Calu3 (cell line): ENCODE measurements at places on chromosomes 12 and 14. TPM values are rescaled to one million over a fixed set of nuclear protein-coding genes. Genes with fewer than 3 reads are reported as not detected.

GRCh38 chr12:122026706-122027333, 5.1 kb downstream of the BCL7A start:
- peaks cover 39% of the 10 kb centered on the region for H3K4me1 ChIP-seq
- H3K4me3 ChIP-seq: no peak overlapping the region
- H3K27me3 ChIP-seq: no peaks in the 10 kb centered on the region
- H3K36me3 ChIP-seq: peaks cover 30% of the 10 kb centered on the region

- H3K27ac ChIP-seq: peak overlapping the region; percentile 96
- H3K27me3 ChIP-seq: no peaks in the 10 kb centered on the region
- H3K4me3 ChIP-seq: peak overlapping the region; percentile 78
- H3K4me1 ChIP-seq: peaks cover 36% of the 10 kb centered on the region
Observed at GRCh38 chr12:29220632-29221336, 71.7 kb downstream of the FAR2 start.

GRCh38 chr14:51446771-51447170, 204.9 kb upstream of the FRMD6 start:
- H3K4me3 ChIP-seq: no peak overlapping the region
- no peaks in the 10 kb centered on the region for H3K36me3 ChIP-seq
- DNase-seq: no peak
- H3K27ac ChIP-seq: no peak overlapping the region
- H3K27me3 ChIP-seq: no peaks in the 10 kb centered on the region
- peaks cover 27% of the 10 kb centered on the region for H3K4me1 ChIP-seq

DNA sequence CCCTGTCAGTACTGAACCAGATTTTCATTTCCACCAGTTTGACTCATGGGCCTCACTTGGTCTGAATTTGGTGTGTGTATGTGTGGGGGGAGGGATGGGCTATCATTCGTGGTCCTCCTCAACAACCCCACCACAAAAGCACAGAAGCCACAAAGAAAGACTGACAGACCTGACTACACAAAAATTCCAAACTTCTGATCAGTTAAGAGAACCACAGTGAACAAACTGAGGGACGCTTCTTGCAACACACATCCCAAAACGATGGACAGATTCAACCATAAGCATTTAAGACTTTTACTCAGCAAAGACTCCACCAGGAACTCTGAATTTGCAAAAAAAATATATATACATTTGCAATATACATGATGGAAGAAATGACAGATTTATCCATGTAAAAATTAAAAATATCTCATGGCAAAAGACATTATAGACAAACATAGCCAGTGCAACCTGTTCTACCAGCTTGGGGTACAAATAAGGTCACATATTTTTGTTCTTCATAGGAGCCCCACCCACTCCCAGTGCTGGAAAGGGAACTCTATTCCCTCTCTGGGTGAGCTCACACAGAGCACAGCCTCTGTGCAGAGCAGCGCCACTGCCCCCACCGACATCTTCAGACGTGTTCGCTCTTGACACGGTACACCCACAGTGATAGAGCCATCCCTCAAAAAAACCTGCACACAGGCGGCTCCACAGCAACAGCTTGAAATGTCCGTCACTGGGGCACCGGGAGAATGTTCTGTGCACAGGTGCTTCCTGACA, 49.7 kb downstream of the JAG2 start:
- no peak overlapping the region for H3K4me3 ChIP-seq
- DNase-seq: peak; percentile 70
- H3K36me3 ChIP-seq: no peaks in the 10 kb centered on the region
- H3K27me3 ChIP-seq: peaks cover 26% of the 10 kb centered on the region
- peaks cover 29% of the 10 kb centered on the region for H3K4me1 ChIP-seq

- no peaks in the 10 kb centered on the region for H3K36me3 ChIP-seq
- H3K27me3 ChIP-seq: no peaks in the 10 kb centered on the region
- no peaks in the 10 kb centered on the region for H3K4me1 ChIP-seq
- no peak overlapping the region for H3K4me3 ChIP-seq
Observed at GRCh38 chr14:36996133-36996856, 176.1 kb downstream of the SLC25A21 start.

GRCh38 chr12:63420206-63420644, 248.1 kb downstream of the DPY19L2 start:
- no peaks in the 10 kb centered on the region for H3K27me3 ChIP-seq
- DNase-seq: peak; percentile 14
- H3K4me3 ChIP-seq: no peak overlapping the region
- peaks cover 11% of the 10 kb centered on the region for H3K4me1 ChIP-seq

- no peak overlapping the region for H3K4me3 ChIP-seq
- H3K36me3 ChIP-seq: no peaks in the 10 kb centered on the region
- no peaks in the 10 kb centered on the region for H3K27me3 ChIP-seq
- no peak for DNase-seq
- no peak overlapping the region for H3K27ac ChIP-seq
- H3K4me1 ChIP-seq: no peaks in the 10 kb centered on the region
Observed at GRCh38 chr14:90674043-90674670, 142.1 kb downstream of the TTC7B start.

- H3K27ac ChIP-seq: no peak overlapping the region
- no peaks in the 10 kb centered on the region for H3K4me1 ChIP-seq
- no peaks in the 10 kb centered on the region for H3K36me3 ChIP-seq
- no peaks in the 10 kb centered on the region for H3K27me3 ChIP-seq
- H3K4me3 ChIP-seq: no peak overlapping the region
Observed at GRCh38 chr14:100858838-100859220, 32.9 kb downstream of the MEG3 start.

DNA sequence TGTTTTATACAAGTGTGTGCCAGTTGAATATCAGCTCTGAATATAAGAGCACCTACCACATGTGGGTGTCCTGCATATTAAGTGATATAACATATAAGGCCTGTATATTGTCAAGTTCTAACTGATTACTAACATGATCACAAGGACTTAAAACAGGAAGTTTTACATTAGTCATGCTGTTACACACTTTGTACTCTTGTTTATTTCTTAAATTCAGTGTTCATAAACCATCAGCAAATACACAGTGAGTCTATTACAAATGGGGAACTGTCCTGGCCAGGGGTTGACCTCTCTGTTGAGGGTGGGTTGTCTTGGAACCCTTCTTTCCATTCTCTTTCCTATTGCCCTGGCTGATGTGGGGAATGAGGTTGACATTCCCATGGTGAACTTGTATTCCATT, 19.1 kb downstream of the HELB start:
- H3K36me3 ChIP-seq: peaks cover 8% of the 10 kb centered on the region
- DNase-seq: no peak
- no peaks in the 10 kb centered on the region for H3K27me3 ChIP-seq
- no peak overlapping the region for H3K4me3 ChIP-seq
- no peaks in the 10 kb centered on the region for H3K4me1 ChIP-seq
- H3K27ac ChIP-seq: no peak overlapping the region

DNA sequence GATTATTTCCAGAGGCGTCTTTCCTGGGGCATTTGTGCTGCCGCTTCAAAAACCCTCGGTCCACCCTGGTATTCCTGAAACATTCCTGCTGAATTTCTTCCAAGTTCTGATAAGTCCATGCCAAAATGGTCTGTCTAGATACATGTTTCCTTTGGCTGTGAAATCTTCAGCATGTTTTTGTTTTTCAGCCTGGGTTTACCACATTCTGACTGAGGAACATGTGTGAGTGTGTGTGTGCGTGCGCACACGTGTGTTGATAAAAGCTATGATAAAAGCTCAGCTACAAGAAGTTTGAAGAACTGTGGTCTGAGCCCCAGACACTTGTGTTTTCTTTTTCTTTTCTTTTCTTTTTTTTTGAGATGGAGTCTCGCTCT, 22.4 kb downstream of the ANKRD9 start:
- peaks cover 7% of the 10 kb centered on the region for H3K4me1 ChIP-seq
- H3K27ac ChIP-seq: no peak overlapping the region
- no peaks in the 10 kb centered on the region for H3K27me3 ChIP-seq
- H3K4me3 ChIP-seq: no peak overlapping the region

DNA sequence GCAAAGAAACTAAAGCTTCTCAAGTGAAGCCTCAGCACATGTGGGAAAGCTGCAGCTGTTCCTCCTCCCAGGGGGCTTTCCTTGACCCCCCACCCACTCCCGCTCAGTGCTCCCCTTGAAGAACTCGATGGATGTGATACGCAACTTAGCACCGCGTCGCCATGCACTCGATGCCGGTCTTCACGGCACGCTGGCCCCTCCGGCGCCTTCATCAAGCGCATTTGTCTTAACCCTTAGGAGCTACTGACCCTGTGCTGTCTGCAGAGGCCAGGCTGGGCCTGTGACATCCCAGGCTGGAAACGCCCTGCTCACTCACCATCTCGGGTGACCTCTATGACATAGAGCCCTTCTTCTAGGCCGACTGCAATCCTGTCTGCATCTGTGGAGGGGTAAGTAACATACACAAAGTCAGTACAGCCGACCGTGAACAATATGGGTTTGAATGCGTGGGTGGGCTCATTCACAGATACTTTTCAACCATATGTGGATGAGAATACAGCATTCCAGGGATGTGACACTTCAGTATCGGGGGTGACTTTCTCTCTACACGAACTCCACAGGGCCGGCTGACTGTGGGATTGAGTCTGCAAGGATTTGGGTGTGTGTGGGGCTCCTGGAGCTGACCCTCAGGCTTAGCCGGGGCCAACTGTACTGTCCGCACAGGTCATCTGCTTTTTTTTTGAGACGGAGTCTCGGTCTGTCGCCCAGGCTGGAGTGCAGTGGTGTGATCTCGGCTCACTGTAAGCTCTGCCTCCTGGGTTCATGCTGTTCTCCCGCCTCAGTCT, 23.1 kb downstream of the AMN start:
- no peaks in the 10 kb centered on the region for H3K4me1 ChIP-seq
- no peak overlapping the region for H3K27ac ChIP-seq
- no peak for DNase-seq

- peaks cover 15% of the 10 kb centered on the region for H3K4me1 ChIP-seq
- H3K27ac ChIP-seq: no peak overlapping the region
Observed at GRCh38 chr14:37669242-37669641, 73.8 kb downstream of the TTC6 start.

GRCh38 chr12:1422604-1423315, 171.6 kb downstream of the FBXL14 start:
- H3K4me1 ChIP-seq: no peaks in the 10 kb centered on the region
- no peak overlapping the region for H3K4me3 ChIP-seq
- no peak overlapping the region for H3K27ac ChIP-seq
- H3K36me3 ChIP-seq: no peaks in the 10 kb centered on the region
- DNase-seq: no peak
- no peaks in the 10 kb centered on the region for H3K27me3 ChIP-seq

DNA sequence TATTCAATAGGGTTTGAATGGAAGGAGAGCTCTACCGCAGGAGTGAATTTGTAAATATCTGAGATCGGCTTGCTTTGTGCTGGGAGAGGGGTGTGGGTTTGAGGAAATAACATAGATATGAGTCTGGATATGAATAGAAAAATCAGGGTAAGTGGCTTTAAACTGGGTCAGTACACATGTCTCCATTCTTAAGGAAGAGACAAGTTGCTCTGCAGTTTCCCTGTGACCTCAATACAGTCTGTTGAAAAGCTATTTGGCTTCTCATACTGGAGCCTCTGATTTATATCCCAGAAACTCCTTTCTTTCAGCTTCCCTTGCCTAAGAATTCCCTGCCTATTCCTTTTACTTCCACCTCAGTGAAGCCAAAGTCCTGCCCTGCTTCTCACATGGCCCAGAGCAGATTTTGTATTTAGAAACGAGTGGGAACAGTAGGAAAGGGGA, 153.5 kb upstream of the ATF7IP start:
- DNase-seq: no peak
- H3K4me3 ChIP-seq: no peak overlapping the region
- H3K27me3 ChIP-seq: no peaks in the 10 kb centered on the region

DNA sequence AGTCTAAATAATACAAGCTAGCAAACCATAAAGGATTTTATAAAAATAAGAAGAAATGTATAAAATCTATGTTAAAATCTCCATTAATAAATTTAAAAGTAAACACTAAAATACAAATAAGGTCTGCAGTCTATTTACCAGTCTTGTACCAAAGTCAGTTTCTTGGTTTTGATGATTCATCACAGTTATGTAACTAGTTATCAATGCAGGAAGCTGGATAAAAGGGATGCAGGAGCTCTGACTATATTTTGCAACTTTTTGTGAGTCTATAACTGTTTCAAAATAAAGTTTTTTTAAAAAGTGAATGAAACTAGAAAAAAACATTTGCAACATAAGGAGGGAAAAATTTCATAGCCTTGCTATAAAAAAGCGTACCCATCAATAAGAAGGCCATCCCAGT, 151.5 kb downstream of the DERA start:
- DNase-seq: no peak
- no peak overlapping the region for H3K27ac ChIP-seq
- no peaks in the 10 kb centered on the region for H3K27me3 ChIP-seq
- H3K4me3 ChIP-seq: no peak overlapping the region

- no peaks in the 10 kb centered on the region for H3K4me1 ChIP-seq
- no peaks in the 10 kb centered on the region for H3K36me3 ChIP-seq
- no peak overlapping the region for H3K4me3 ChIP-seq
- no peaks in the 10 kb centered on the region for H3K27me3 ChIP-seq
Observed at GRCh38 chr14:62980693-62981092, 64.6 kb downstream of the KCNH5 start.

DNA sequence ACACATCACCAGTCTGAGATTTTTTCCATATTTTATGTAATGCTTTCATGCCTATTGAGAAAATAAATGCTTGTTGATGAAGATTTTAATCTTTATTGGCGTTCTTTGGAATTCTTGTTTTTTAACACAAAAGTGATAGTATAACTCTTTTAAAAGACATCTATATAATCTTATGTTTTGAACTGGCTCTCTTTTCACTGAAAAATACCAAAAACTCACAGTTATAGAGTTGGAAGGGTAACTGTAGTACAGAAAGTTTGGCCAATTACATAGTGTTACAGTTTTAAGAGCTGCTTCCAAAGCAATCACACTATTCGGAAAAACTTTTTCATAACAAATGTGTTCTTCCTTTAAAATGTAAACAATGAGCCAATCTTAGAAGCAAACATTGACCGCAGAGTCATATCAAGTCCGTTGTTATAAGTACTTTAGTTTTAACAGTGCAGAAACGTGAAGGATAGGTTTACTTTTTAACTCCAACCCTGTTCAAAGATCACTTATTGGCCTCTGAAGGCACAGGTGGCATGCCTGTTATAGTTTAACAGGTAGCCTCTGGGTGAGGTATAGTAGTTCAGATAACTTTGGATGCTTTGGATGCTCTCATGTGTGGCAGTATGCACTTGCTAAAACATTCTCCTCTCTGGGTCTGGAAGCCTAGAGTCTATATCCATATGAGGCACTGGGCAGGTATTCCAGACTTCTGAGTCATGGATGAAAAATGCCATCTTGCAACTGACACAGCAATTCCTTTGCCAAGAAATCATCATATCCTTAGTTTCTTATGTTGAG, 12.1 kb upstream of the NTN4 start:
- H3K4me1 ChIP-seq: peaks cover 67% of the 10 kb centered on the region
- H3K4me3 ChIP-seq: no peak overlapping the region
- peak overlapping the region; percentile 100 for H3K27ac ChIP-seq
- H3K36me3 ChIP-seq: peaks cover 19% of the 10 kb centered on the region

ZC2HC1C gene
- total RNA-seq: 5.1 and 5.3 TPM in 2 replicates

MGAT2 gene
- total RNA-seq: 39.3 and 45.8 TPM in 2 replicates

SLC25A47 gene
- total RNA-seq: not detected in 2 replicates

CLEC9A gene
- not detected in 2 replicates for total RNA-seq

SYNDIG1L gene
- not detected in 2 replicates for total RNA-seq

P3H3 gene
- total RNA-seq: 0.45 and 0.56 TPM in 2 replicates

IL26 gene
- not detected in 2 replicates for total RNA-seq

CLEC6A gene
- total RNA-seq: not detected in 2 replicates
